ENCODE measurements at places on chromosomes 13 and 19. TPM values are rescaled to one million over a fixed set of nuclear protein-coding genes. Genes with fewer than 3 reads are reported as not detected.

The NLRP9 gene
- total RNA-seq = not detected

The DCAF15 gene
- 35.0 TPM for total RNA-seq

The NFIC gene
- total RNA-seq = 33.2 TPM

The R3HDM4 gene
- 42.2 TPM for total RNA-seq

The PROSER1 gene
- total RNA-seq = 11.9 TPM

The KLK12 gene
- total RNA-seq = not detected

The ZNF66 gene
- total RNA-seq = not detected

The COX6B1 gene
- total RNA-seq = 688 TPM

The RBM26 gene
- 21.8 TPM for total RNA-seq

All from HT1080 (cell line).